ENCODE measurements at places on chromosomes 11 and 22.
A peak's percentile ranks its signal among the peaks of the same experiment; 100 is the strongest.

- DNase-seq: no peak
Measured at GRCh38 chr22:24926849-24927579, 19.5 kb downstream of the LHFPL7 start.

GRCh38 chr11:62976109-62976508 lies 8.7 kb downstream of the SLC22A6 start:
- no peak for DNase-seq

DNA sequence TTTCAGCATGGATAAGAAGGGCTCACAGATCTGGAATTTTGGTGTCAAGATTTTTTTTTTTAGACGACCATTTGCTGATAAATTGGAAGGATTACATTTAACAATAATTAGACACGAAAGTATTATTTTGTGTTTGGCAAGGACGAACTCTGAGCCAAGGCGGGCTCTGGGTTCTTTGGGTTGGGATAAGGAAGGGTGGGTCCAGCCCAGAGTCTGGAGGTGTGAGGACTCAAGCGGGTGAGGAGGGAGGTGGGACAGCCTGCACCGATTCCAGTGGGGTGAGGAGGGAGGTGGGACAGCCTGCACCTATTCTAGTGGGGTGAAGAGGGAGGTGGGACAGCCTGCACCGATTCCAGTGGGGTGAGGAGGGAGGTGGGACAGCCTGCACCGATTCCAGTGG lies 4.1 kb downstream of the B3GAT1 start:
- DNase-seq: no peak

DNA sequence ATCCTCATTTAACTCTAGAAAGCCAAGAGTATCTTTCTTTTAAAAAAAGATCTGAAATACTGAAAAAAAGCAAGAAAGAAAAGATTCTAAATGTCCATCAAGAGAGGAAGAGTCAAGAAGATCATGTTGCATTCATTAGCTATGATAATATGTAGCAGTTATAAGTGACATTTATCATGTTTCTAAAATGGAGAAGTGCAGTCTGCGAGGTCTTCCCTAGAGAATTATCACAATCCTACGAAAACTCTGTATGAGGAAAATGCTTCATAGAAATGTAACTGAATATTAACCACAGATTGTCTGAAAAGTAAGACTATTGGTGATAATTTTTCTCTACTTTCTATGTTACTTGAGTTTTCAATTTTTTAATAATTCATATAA lies 77.4 kb upstream of the USP47 start:
- no peak for DNase-seq

GRCh38 chr11:12810568-12810894 lies 136.3 kb downstream of the TEAD1 start:
- DNase-seq: no peak

DNA sequence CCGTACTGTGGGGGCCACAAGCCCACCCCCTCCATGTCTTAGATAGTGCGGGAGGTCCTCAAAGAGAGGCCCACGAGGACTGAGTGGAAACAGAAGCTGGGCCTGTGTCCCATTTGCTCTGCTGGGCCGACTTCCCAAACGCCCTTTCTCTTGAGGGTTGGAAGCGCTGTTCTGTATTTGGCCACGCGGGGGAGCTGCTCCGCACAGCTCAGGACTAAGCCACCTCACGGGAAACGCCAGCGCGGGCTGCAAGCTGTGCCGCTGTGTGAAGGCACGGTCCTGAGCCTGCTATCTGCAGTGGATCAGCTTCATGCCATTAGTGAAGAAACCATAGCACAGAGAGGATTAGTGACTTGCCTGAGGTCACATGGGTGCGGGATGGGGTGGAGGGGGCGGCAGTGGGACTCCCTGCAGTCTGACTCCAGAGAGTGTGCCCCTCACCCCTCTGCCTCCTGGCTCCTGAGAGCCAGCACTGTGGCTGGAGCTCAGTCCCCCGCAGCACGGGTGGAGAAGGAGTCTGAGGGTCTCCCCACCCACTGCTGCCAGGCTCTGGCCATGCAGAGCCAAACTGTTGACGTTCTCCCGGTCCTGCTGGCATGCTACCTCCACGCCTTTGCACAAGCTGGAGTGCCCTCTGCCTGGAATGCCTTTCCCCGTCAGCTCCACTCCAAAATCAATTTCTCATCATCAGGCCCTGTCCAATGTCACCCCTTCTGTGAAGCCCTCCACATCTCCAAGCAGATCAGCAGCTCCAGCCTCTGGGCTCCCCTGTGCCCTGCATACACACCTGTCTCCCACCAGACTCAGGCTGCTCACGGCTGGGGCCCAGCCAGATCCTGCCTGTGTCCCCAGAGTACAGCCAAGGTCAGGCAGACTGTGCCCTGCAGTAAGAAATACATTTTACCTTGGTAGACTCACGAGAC lies 51.5 kb upstream of the LRRC32 start:
- peak; percentile 60 for DNase-seq

DNA sequence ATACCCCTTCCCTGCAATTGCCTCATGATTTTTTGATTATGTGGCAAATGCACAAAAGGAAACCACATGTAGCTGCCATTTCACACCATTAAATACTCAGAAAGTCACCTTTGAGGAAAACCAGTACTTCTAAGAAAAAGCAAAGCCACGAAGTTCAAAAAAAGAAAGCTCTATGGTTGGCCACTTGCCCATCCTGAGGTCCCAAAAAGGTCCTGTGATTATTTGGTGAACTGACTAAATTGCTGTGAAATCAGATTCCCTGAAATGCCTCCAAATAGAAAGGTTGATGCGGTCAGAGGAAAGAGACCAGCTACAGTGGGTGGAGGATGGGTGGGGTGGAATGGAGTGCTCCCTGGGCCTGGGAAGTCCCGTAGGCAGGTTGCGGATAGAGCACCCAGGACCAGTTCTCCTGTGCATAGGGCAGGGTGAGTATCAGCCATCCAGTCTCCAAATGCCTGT lies 26.9 kb downstream of the MRPL16 start:
- no peak for DNase-seq

- DNase-seq: no peak
Measured at GRCh38 chr11:59706518-59707285, 6.9 kb downstream of the OR10V1 start.

- no peak for DNase-seq
Measured at GRCh38 chr11:8075119-8075726, 5.8 kb upstream of the TUB start.

- no peak for DNase-seq
Measured at GRCh38 chr11:123083623-123084029, 21.7 kb upstream of the HSPA8 start.

DNA sequence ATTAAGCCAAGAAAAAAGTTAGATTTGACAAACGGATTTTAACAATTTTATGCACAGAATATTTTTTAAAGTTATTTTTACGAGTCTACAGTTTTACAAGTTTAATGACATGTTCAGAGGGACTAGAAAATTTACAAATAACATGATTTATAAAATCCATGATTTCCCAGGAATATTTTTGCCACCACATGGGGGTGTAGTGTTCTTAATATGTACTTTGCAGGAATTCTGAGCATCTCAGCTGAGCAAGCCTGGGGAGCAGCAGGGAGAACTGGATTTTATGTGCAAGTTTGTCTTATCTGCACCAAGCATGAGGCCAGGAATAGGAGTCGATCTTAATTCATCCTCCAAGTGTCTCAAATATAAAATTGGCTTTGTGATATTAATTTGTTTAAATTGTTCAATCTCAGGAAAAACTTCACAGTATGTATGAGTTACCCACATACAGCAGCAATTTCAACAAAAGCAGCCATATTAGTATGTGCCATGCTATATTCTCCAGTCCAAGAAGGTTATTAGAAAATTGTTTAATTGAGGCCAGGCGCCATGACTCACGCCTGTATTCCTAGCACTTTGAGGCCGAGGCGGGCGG lies 826.3 kb downstream of the DLG2 start:
- peak; percentile 64 for DNase-seq

DNA sequence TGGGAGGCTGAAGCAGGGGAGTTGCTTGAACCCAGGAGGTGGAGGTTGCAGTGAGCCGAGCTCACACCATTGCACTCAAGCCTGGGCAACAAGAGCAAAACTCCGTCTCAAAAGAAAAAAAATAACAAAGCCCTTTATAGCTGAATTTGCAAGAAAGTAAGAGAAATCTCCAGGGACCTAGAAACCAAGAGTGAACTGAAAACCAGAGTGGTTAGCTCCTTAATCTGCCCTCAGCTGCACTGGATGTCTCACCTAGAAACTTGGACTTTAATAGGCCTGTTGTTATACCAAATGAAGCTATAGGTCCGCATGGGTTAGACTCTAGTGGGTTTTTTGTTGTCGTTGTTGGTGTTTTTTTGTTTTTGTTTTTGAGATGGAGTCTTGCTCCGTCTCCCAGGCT lies 4.1 kb downstream of the NEU3 start:
- no peak for DNase-seq

DNA sequence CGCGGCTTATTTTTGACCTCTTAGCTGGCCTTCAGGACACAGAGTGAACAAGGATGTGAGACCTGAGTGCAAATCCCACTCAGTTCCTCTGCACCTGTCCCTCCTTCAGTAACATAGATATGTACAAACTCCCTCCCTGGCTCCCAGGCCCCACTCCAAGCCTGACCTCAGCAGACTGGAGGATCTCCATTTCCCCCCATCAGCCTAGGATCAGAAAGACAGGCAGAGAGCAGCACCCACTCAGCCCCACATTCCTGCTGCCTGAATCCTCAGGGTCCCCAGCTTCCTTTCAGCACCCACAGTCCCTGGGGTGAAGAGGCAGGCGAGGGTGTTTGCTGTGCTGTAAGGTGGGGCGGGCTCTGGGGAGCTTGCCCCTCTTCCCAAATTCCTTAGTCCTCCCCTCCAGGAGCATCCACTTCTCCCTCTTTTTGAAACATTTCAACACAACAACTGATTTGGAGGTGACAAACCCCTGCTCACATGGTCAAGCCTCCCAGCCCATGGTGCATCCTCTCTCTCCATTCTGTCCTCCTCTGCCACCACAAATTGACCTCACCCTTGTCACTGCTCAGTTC lies 151.1 kb downstream of the FEZ1 start:
- no peak for DNase-seq

- DNase-seq: no peak
Measured at GRCh38 chr11:19597876-19598275, 114.8 kb upstream of the NAV2 start.

DNA sequence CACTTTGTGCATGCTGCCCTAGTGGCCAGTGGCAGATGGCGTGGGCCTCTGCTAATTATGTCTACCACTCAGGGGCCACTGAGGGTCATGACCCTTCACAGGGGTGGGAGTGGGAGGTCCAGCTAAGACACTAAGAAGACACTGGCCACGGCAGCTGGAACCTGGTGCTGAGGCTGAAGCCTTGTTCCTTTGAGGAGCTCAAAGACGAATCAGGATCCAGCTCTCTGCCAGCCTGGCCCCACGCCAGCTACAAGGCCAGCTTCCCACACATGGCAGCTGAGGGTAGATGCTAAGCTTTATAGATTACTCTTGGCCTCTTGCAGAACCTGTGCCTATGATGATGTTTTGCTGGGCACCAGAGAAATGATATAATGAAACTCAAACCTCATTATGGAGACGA lies 226.3 kb downstream of the DSCAML1 start:
- no peak for DNase-seq

GRCh38 chr11:123381817-123382554 lies 48.1 kb upstream of the GRAMD1B start:
- no peak for DNase-seq

Measured in HAP-1 (cell line).